Endodermal cell (in vitro differentiated cells): ENCODE measurements at places on chromosomes 4 and X. TPM values are rescaled to one million over a fixed set of nuclear protein-coding genes. Genes with fewer than 3 reads are reported as not detected.

- DNase-seq, result no peak
Measured at GRCh38 chr4:89753601-89754066, 83.3 kb downstream of the SNCA start.

- DNase-seq, result no peak
Measured at GRCh38 chr4:84964995-84965552, 1.4 kb downstream of the WDFY3 start.

DNA sequence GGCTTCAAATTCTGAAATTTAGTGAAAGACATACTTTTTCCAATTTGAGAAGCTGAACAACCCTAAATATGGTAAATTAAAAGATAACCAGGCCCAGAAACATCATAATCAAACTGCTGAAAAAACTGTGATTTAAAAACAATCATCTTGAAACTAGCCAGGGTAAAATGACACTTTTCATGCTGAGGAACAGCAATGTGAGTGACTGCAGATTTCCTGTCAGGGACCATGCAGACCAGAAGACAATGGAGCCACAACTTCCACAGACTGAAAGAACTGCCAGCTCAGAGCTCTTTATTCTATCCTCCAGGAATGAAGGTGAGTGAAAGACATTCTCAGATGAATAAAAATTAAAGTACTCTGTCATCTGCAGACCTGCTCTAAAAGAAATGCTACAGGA is 73.3 kb downstream of the NAT8L start:
- DNase-seq, result no peak

- DNase-seq, result peak; percentile 93
Measured at GRCh38 chr4:122783301-122784215, 43.1 kb upstream of the FGF2 start.

- DNase-seq, result no peak
Measured at GRCh38 chr4:186514271-186514950, 41.0 kb downstream of the MTNR1A start.

GRCh38 chr4:167114416-167114971 is 119.8 kb downstream of the SPOCK3 start:
- DNase-seq, result no peak

Gene TNIP3
- not detected in 3 replicates for total RNA-seq

Gene MAGIX
- total RNA-seq, result 1.2 to 1.9 TPM (median 1.3 TPM) in 3 replicates

- DNase-seq, result no peak
Measured at GRCh38 chrX:1034717-1035116, 177.7 kb downstream of the CRLF2 start.

Gene DDX53
- not detected in 3 replicates for total RNA-seq

Gene SRPX2
- total RNA-seq, result 0.44 and 1.4 TPM in 2 replicates

DNA sequence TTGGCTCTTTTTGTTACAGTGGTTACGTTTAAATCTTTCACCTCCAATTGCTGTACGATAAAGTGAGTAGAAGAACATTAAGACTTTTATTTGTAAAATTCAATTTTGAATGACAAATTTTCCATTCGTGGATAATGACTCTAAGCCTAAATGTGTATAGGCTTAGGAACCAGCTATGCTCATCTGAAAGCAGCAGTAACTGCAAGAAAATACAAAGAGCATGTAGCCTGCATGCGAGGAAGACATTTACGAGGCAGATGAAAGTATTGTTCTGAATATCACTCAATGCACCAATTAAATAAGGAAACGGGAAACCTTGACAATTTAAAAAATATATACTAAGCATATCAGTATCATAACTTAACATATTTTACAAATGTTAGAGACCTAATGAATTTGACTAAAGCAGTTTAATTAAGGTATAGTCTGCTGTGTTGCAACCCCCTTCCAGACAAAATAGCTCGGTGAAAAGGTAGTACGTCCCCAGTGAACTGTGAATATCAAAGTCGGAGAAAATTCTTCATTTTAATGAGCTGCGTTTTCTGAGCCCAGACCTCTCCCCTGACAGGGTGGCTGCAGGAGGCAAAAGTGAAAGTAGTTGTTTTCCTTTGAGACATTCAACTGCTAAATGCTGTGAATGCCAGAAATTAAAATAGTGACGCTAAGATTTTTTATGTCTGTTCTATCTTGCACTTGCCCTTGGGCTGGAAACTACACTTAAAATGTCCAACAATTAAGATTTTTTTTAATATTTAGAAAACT is 1236.5 kb upstream of the TENM3 start:
- DNase-seq, result no peak

Gene ETDB
- not detected in 2 replicates for total RNA-seq

GRCh38 chr4:109989044-109989443 is 76.4 kb downstream of the EGF start:
- DNase-seq, result no peak

GRCh38 chrX:42696536-42697124 is 81.3 kb downstream of the PPP1R2C start:
- DNase-seq, result no peak

Gene ITM2A
- 32.4 to 49.4 TPM (median 40.8 TPM) in 3 replicates for total RNA-seq

DNA sequence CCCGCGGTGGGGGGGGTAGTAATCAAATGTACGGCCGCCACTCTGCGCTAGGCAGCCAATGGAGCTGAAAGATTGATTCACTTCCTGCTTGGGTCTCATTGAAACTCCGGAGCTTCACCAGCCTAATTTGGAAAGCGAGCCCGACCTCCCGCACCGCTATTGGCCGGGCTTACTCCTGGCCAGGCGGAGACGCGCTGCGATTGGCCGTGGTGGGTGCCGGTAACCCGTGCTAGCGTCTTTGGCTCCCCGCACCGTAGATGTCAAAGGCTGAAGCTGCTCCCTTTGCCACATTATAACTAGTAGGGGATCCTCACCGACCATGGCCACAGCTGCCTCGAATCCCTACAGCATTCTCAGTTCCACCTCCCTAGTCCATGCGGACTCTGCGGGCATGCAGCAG is at the start of gene POU3F4:
Gene POU3F4, plus strand, starts transcription at position 285 of the 400 bp plus-strand sequence. Its CDS starts 35 bp downstream, at position 320.
- DNase-seq, result peak; percentile 92

Gene CITED1
- 0.93 TPM in 1 of 3 replicates, not detected in the others for total RNA-seq

Gene RTL5
- 5.4 to 8.4 TPM (median 8.2 TPM) in 3 replicates for total RNA-seq

DNA sequence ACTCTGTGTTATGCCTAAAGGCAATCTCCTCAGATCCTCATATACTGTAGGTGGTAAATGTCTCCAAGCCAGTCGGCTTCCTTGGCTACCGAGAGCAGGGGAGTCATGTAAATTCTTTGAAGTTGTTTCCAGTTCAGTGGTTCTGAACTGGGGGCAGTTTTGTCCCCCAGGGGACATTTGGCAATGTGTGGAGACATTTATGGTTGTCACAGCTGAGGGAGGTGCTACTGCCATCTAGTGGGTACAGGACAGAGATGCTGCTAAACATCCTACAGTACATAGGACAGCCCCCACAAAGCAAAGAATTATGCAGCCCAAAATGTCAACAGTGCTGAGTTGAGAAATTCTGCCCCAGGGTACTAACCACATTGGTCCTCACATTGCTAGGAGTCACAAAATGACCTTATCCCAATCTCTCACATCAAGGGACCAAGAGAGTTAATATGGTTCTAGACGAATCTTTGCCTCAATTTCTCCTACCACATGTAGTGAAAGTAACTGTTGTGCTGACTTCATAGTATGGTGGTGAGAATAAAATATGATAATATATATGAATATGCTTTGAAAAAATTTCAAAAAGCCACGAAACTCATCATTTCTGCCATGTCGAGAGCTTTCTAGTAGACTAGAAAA is 104.4 kb upstream of the ARHGAP24 start:
- peak; percentile 71 for DNase-seq

DNA sequence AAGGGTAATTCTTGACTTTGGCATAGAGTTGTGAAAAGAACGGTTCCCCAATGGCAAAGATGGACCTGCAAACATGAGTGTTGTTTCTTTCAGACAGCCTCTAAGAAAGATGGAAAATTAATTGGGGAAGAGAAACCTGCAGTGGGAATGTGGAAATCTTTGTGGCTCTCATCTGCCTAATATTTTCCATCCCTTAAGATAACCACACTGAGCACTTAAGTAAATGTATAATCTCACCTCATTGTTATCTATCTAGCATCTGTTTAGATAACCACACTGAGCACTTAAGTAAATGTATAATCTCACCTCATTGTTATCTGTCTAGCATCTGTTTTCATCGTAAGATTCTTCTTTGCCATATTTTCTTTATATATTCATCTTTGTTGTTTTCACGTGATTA is 149.3 kb downstream of the NWD2 start:
- DNase-seq, result no peak

DNA sequence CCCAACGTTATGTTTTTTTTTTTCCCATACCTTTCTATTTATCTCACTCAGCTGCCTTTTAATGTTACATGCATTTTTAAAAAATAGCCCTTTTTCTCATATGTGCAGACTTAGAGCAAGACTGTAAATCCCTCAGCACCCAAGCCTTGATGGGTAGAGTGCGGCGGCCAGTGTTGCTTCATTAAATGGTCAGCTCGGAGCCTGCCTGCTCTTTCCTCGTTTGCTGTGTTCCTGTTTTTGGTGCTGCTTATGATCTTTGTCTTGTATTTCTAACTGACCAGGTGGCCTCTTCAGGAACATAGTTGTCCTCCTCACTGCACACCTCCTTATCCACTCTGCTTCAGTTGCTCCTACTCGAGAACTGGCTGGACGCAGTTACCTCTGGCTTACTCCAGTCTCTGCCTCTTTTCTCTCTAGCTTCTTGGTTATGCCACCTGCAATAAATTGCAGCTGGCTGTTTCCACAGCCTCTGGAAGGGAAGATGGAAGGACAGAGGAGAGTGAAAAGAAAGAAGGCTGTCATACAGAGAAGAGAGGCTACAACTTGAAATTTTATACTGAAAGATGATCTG is 10.7 kb downstream of the RBPJ start:
- no peak for DNase-seq
